ENCODE measurements at places on chromosomes 6 and 20. TPM values are rescaled to one million over a fixed set of nuclear protein-coding genes. Genes with fewer than 3 reads are reported as not detected.

The CABLES2 gene
- 9.1 TPM for total RNA-seq

The CYP39A1 gene
- 0.20 TPM for total RNA-seq

The IL17A gene
- total RNA-seq, result not detected

The RWDD1 gene
- total RNA-seq, result 41.1 TPM

The ELOVL2 gene
- total RNA-seq, result 0.05 TPM

The RIPOR3 gene
- total RNA-seq, result not detected

The REV3L gene
- 23.8 TPM for total RNA-seq

The DYNLT2 gene
- total RNA-seq, result 0.74 TPM

The BHLHE23 gene
- not detected for total RNA-seq

The ADGRB3 gene
- not detected for total RNA-seq

The CD24 gene
- total RNA-seq, result not detected

The FANCE gene
- 8.7 TPM for total RNA-seq

The PHACTR2 gene
- total RNA-seq, result 94.1 TPM

The GRM1 gene
- not detected for total RNA-seq

The UNC5CL gene
- not detected for total RNA-seq

The BIRC7 gene
- not detected for total RNA-seq

The CNR1 gene
- not detected for total RNA-seq

The CCND3 gene
- total RNA-seq, result 124 TPM

The INSM1 gene
- total RNA-seq, result not detected

The EFCAB8 gene
- total RNA-seq, result not detected

The SAPCD1 gene
- 0.67 TPM for total RNA-seq

The BCAS1 gene
- total RNA-seq, result not detected

The ZBTB46 gene
- 2.9 TPM for total RNA-seq

The TRAPPC3L gene
- 0.10 TPM for total RNA-seq

The TSPYL1 gene
- total RNA-seq, result 48.4 TPM

The PPT2 gene
- total RNA-seq, result 14.4 TPM

The ANKS1A gene
- 12.6 TPM for total RNA-seq

The BPIFB2 gene
- total RNA-seq, result not detected

The ENPP1 gene
- 1.9 TPM for total RNA-seq

The SPTLC3 gene
- total RNA-seq, result 0.33 TPM

The LY6G5B gene
- 0.93 TPM for total RNA-seq

The CRISP3 gene
- not detected for total RNA-seq

The OR2B6 gene
- total RNA-seq, result not detected

The WFDC5 gene
- total RNA-seq, result not detected

The PRDM13 gene
- not detected for total RNA-seq

The CGAS gene
- total RNA-seq, result 11.6 TPM

The ACTL10 gene
- total RNA-seq, result 1.6 TPM

The GNAS-AS1 gene
- total RNA-seq, result not detected

The PAX1 gene
- total RNA-seq, result not detected

The RAB44 gene
- 0.07 TPM for total RNA-seq

The DPM1 gene
- 80.9 TPM for total RNA-seq

The MICB gene
- 19.6 TPM for total RNA-seq

The WFDC12 gene
- total RNA-seq, result not detected

The COX4I2 gene
- not detected for total RNA-seq

The MYB gene
- total RNA-seq, result not detected

The WFDC2 gene
- not detected for total RNA-seq

The BPHL gene
- 12.4 TPM for total RNA-seq

The PPP1R16B gene
- total RNA-seq, result 64.7 TPM

The TINAG gene
- not detected for total RNA-seq

The FNDC11 gene
- total RNA-seq, result 0.80 TPM

Measured in mammary microvascular endothelial cell (primary cell).